ENCODE measurements at places on chromosomes 7 and 10.

GRCh38 chr7:105905910-105906568 lies 29.6 kb upstream of the ATXN7L1 start:
- DNase-seq, result no peak

- no peak for DNase-seq
Measured at GRCh38 chr7:13386741-13387140, 602.7 kb downstream of the ETV1 start.

DNA sequence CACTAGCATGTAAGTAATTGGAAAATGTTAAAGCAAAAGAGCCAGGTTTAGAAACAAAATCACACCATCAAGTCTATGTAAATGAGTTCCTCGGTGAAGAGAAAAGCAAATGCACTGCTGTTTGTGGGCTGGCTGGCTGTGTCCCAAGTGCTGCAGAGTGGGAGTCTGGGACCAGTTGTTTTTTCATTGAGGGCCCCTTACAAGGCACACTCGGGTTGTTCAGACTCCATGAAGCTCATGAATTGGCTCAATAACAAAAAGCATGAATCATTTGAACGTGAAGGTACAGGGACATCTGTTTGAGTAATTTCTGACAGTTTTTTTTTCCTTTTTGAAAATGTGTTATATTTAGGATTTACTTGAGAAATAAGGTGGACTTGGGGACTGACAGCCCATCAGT lies 28.0 kb downstream of the GRK5 start:
- DNase-seq, result no peak

DNA sequence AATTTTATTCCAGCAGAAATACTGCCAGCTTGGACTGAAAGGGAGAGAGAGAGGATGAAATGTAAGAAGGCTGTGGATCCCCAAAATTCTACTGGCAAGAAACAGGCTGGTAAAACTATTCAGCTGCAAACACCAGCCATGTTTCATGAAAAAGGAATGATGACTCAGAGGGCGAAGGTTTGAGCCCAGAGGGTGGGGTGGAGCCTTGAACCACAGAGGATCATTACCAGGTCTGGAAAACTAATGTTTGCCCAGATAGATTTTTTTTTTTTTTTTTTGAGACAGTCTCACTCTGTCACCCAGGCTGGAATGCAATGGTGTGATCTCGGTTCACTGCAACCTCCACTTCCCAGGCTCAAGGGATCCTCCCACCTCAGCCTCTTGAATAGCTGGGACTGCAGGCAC lies 41.7 kb upstream of the NRF1 start:
- peak; percentile 96 for DNase-seq

GRCh38 chr7:43823941-43824340 lies 45.4 kb downstream of the MRPS24 start:
- DNase-seq, result no peak

- DNase-seq, result no peak
Measured at GRCh38 chr10:29443745-29444523, 155.1 kb downstream of the LYZL1 start.

- peak; percentile 87 for DNase-seq
Measured at GRCh38 chr10:73907841-73908517, 3.0 kb upstream of the PLAU start.

- peak; percentile 15 for DNase-seq
Measured at GRCh38 chr7:36188266-36188665, 35.2 kb downstream of the EEPD1 start.

- DNase-seq, result no peak
Measured at GRCh38 chr7:128890306-128891109, 20.0 kb downstream of the KCP start.

- DNase-seq, result no peak
Measured at GRCh38 chr10:79270466-79271246, 76.6 kb upstream of the PPIF start.

- DNase-seq, result peak; percentile 29
Measured at GRCh38 chr7:92421676-92422435, 25.4 kb upstream of the GATAD1 start.

DNA sequence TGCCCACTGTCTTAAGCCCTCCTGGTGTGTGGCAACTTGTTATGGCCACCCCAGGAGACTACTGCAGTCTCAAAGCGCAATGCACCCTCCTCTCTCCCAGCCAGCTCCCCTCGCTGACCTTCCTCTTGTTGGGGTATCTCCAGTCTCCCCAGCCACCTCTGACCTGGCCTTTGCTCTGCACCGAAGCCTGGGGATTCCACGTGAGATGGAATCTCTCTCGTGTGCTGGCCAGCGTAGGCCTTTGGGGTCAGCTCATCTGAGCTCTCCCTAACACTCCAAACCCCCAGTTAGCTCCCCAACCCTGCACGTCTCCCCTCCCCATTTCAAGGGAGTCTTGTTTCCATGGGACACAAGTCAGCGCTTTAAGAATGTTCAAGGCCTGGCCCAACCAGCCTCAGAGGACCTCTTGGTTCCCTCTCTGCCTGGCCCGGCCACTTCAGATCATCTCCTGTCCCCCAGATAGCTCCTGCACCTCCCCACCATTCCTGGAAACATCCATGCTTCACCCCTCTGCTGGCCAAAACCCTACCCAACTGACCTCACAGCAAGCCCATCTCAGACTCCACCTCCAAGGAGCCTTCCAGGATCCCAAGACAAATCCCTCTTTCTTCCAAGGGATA lies 11.2 kb downstream of the ITPRIP start:
- no peak for DNase-seq

GRCh38 chr10:62511656-62512055 lies 137.5 kb downstream of the ZNF365 start:
- DNase-seq, result peak; percentile 81

GRCh38 chr7:77284005-77284404 lies 84.4 kb upstream of the FGL2 start:
- DNase-seq, result no peak

DNA sequence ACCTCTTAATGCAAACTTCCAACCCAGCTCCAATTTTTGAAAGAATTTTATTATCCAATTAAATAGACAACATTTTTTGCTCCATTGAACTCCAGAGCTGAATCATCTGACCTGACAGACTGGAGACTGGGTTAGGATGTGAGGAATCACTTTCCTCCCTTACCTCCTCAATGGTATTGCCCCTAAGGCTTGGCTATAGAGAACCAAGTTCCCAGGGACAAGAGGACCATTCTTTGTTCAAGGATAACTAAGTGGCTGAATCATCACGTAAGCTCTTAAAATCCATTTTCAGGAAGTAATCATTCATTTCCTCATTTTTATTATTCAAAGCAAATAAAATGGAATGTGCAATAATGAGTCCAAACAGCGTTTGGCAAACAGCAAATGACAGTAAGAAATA lies 335.1 kb downstream of the GATA3 start:
- DNase-seq, result peak; percentile 57

Measured in kidney tubule cell (primary cell).